ENCODE measurements at places on chromosomes 7 and 10.

DNA sequence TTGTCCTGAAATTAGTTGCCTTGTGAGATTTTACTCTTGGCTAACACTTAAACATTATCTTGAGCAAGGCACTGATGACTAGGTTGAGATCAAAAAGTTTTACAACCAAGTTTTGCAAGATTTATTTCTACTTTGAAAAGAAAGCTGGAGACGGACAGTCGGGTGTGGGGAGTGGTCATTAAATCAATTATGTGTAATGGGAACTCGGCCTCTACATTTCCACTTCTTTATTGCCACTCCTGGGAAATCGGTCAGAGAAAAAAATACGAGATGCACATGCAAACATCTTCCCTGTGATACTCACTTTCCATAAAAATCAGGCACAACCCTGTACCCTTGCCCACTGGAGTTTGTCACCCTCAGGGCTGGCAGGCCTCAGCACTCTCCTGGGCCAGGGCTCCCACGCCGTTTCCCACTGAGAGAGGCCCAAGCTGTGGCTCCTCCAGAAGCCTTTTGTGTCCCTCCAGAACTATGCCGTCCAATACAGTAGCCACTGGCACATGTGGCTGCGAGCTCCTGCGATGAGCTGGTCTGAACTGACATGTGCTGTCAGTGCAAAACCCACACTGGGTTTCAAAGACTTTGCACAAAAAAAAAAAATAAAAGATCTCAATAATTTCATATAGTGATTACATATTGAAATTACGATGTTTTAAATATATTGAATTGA lies 7.5 kb upstream of the GPNMB start:
- DNase-seq, result no peak

DNA sequence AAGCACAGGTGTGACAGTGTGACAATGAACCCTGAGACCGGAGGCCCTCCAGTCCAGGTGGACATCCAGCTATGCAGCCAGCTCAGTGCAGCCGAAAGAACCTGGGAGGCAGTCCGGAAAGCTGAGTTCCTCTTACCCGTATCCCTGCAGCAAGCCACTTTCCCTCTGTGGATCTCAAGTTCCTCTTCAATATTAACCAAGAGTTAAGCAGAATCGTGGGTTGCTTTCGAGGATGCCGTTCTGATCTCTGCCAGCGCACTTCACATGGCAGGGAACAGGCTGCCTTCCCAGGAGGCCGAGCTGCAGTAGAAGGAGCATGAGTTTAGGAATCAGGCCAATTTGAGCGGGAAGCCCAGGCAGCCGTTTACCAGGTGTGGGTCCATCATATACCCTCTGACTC lies 591.6 kb downstream of the SDK1 start:
- DNase-seq, result no peak

- no peak for DNase-seq
Measured at GRCh38 chr7:128906766-128907559, 3.5 kb downstream of the KCP start.

- DNase-seq, result no peak
Measured at GRCh38 chr10:129719415-129719739, 244.7 kb downstream of the EBF3 start.

GRCh38 chr10:7423521-7423920 lies 12.7 kb upstream of the SFMBT2 start:
- DNase-seq, result no peak

- no peak for DNase-seq
Measured at GRCh38 chr10:86655173-86655540, 810 bp downstream of the OPN4 start.

DNA sequence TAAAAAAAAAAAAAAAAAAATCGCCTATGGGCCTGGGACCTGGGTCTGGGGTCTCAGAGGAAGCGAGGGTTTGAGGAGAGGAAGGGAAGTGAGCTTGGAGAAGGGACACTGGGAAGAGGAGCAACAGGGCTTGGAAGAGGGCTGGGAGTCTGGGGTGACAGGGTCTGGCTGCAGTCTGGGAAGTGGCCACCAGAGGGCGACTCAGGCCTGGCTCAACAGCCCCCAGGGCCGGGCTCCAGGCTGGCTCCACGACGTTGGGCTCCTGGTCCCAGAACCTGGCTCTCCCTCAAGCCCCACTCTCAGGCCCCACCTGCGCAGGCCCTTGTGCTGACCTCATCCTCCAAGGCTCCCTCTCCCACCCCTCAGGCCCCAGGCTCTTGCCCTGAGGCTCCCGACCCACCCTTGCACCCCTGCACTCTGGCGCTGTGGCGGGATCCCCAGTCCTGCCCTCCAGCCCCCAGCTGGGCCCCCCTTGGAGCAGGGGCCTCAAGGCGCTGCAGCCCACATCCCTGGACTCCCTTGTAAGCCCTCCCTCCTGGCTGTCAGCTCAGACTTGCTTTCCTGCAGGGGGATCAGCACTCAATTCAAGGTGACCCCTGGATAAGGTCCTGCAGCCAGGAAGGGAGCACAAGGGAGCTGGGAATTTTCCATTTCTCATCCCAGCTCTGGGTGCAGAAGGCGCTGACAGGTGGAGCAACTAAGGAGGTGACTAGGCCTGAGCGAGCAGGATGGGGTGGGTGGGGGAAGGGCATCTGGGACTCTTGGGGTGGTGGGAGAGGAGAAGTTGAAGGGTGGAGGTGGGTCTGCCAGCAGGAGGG lies 5.4 kb upstream of the SPACDR start:
- DNase-seq, result peak; percentile 44

DNA sequence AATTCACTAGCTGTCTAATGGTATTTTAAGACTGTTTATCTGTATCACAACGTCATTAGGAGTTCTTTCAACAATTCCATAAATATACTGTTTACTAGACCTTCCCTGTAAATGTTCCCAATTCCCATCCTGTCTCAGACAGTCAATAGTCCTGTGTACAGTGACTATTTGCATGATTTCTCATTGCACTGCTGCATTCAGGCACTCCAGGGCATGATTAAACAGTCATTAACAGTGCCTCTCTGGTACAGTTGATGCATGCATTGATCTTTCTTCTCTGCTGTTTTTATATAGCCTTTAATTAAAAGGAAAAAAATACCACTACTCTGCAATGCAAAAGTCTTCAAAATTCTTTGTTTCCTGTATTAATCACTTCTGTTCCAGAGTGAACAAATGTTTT lies 51.5 kb upstream of the MTURN start:
- DNase-seq, result no peak

- no peak for DNase-seq
Measured at GRCh38 chr7:13262929-13263530, 575.6 kb downstream of the ARL4A start.

DNA sequence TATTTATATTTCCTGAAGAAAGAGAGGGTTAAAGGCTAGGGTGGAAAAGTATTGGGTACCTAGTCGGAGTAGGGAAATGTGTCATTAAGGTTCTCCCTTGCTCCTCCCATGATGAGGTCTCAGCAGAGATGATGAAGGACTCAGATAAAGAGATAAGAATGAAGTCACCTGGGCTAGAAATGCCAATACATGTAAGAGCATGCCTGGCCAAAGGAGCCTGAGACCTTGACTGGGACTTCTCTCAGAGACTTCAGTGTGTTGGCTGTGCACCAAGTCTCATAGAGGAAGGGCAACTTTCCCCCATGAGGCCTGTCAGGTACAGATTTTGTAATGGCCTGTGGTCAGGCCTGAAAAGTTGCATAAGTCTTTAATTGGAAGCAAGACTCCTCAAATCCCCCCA lies 361.0 kb upstream of the CDC14C start:
- DNase-seq, result no peak

DNA sequence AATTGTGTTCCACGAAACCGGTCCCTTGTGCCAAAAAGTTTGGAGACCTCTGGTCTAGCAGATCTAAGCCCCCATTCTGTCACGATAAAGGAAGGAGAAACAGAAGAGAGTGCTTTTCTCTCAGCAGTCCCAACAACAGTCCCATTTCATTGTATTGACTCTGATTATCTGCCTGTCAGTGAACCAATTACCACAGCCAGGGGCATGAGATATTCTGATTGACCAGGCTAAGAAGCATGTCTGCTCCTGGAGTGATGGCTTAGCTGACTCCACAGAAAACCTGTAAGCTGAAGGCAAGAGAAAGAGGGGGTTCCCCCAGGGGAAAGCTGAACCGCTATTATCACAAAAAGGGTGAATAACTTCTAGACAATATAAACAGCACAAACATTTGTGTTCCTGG lies 765.4 kb downstream of the SORCS1 start:
- DNase-seq, result no peak

DNA sequence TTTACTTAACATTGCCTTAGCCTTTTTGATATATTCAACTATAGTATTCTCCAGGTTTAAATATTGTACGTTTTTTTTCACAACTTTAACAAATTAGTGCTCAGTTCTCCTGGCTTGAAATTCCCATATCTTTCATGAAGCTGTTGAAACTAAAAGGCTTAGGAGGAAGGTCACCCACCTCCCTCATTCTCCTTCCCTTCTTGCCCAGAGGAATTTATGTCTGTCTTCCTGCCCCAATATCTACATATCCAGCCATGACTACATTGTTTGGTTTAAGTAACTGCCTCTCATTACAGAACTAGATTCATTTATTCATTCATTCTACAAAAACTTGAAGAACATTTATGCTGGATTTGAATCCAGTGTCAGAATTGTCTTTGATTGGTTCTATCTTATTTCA lies 254.8 kb upstream of the C7orf33 start:
- DNase-seq, result no peak

GRCh38 chr10:52280051-52280450 lies 34.0 kb upstream of the DKK1 start:
- no peak for DNase-seq

GRCh38 chr10:88409236-88409635 lies 173.9 kb downstream of the RNLS start:
- no peak for DNase-seq

- DNase-seq, result no peak
Measured at GRCh38 chr7:43511029-43511428, 71.9 kb upstream of the STK17A start.

- DNase-seq, result no peak
Measured at GRCh38 chr10:13528123-13528874, 515 bp downstream of the BEND7 start.

- DNase-seq, result no peak
Measured at GRCh38 chr10:110219884-110220283, 12.5 kb downstream of the MXI1 start.

- no peak for DNase-seq
Measured at GRCh38 chr7:95996174-95996573, 223.8 kb downstream of the DYNC1I1 start.
